Type B pancreatic cell (in vitro differentiated cells): ENCODE measurements at places on chromosomes 1 and 21. TPM values are rescaled to one million over a fixed set of nuclear protein-coding genes. Genes with fewer than 3 reads are reported as not detected.

The ATP6V1G3 gene
- total RNA-seq = 0.69 and 0.89 TPM in 2 replicates

The KCNQ4 gene
- total RNA-seq = 0.85 and 1.1 TPM in 2 replicates

The MYCL gene
- 19.5 and 36.5 TPM in 2 replicates for total RNA-seq

The ACTL8 gene
- total RNA-seq = 0.22 TPM in 1 of 2 replicates, not detected in the other

The LMX1A gene
- total RNA-seq = 13.5 and 34.4 TPM in 2 replicates

The PLEKHG5 gene
- 28.5 and 30.6 TPM in 2 replicates for total RNA-seq

The AMIGO1 gene
- total RNA-seq = 5.4 and 6.1 TPM in 2 replicates
